ENCODE measurements at places on chromosomes 1 and 21.

DNA sequence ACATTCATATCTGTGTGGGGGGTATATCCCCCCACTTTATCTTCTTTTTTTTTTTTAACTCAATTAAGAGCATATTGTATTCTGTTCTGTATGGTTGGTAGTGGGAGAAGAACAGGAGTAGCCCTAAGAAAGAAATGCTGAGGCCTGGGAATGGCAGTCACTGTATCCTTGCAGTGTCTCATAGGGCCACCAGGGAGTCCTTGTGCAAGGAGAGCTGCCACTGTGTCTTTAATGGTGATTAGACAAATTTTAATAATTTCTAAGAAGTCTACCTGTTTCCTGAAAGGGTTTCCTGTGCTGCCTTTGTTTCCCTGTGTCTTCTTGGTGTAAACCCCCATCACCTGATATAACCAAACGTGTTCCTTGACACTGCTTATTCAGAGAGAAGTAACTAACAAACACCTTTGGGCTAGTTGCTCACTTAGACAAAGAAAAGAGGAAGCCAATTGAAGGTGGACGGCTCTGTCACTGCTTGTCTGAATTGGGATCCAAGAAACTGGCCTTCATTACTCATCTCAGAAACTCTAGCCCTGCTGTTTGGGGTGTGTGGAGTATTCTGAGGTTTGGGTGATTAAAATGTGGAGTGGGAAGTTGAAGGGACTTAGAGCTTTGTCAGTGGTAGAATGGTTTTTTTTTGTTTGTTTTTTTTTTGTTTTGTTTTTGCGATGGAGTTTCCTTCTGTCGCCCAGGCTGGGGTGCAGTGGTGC is 15.2 kb downstream of the GIPC2 start:
- no peak for DNase-seq

DNA sequence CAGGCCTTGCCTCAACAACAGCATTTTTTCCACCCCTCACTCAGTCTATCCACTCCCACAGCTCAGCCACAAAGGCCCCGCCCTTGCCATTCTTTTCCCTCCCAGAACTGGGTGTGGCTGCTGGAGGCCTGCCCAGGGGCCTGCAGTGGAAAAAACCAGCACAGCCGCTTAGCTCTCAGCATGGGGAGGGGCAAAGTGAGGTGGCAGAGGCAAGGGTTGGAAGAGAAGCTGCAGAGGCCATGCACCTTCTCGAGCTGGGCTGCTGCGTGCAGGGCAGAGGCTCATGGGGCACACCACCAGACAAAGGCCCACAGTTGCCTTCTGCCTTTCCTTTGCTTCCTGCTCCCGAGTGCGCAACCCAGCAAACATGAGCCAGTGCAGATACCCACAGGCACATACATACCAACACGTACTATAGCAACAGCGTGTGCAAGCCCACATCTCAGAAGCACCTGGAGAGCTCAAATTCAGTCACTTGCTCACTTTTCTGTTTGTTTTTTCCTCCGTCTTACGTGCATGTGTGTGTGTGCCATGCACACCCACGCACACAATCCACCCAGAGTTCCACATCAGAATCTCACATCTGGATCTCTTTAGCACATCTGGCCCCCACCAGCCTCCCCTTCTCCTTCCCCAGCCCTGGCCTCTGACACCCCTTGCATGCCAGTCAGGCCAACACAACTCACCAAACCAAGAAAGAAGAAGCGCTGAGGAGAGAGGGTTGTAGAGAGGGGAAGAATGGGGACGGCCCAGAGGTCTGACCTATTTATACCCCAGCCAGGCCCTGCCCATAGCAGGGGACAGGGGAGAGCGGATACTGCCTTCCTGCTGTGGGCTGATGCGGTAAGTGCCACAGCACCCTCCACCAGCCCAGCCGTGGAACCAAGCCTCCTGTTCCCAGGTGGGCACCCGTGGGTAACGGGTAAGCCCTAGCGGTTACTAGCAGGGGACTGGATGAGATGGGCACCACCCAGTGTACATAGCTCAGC is at the start of gene S100A4:
S100A4 (minus strand) TSS at position 740 of the 989 bp plus-strand sequence. CDS start 1,012 bp downstream, outside the sequence.
- DNase-seq: peak; percentile 95

GRCh38 chr1:198203434-198203833 is 46.6 kb downstream of the NEK7 start:
- no peak for DNase-seq

DNA sequence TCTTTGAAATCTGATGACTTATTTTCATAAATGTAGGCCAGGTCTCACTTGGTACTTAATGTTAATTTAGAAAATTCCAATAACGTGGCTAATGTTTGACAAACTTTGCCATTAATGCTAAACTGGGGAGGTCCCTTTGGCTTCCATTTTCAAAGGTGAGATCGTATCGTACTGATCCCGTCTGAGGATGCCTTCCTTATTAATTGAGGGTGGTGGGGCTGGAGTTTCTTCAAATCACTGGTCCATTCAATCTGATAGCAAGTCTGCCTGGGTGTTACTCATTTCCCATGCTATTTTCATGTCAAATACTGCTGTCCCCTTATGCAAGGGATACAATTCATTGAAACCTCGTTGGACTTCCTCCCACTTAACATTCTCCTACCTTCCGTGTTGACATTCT is 327.1 kb downstream of the DISC1 start:
- no peak for DNase-seq

GRCh38 chr1:184385865-184386311 is 941 bp upstream of the C1orf21 start:
- DNase-seq: no peak

DNA sequence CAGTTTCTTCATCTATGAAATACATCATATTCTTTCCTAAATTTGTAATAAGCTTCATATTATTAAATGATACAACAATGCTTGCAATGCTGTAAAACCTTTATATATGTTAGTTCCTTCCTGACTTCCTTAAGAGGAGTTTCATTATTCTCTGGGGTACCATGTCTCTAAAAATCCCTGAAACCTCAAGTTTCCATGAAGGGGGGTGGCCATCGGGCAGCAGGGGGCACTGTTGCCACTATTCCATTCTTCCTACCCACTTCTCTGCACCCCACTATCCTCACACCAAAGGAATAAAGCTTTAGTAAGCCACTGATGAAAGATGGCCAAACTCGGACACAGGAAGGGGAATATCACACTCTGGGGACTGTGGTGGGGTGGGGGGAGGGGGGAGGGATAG is 9.0 kb upstream of the DMRTB1 start:
- no peak for DNase-seq

- no peak for DNase-seq
Measured at GRCh38 chr1:188822248-188822647, 1655.4 kb downstream of the BRINP3 start.

Data from uterus (tissue), 4 donors.